Calu3 (cell line): ENCODE measurements at places on chromosomes 3 and 15. TPM values are rescaled to one million over a fixed set of nuclear protein-coding genes. Genes with fewer than 3 reads are reported as not detected.
A peak's percentile ranks its signal among the peaks of the same experiment; 100 is the strongest.

Gene CKMT1A
- total RNA-seq = 0.66 and 1.2 TPM in 2 replicates

Gene ACSBG1
- 0.45 and 0.49 TPM in 2 replicates for total RNA-seq

Gene CPEB1
- total RNA-seq = 5.3 and 7.6 TPM in 2 replicates

Gene CERS3
- total RNA-seq = 0.42 and 0.61 TPM in 2 replicates

Gene GABRR3
- total RNA-seq = not detected in 2 replicates

Gene PP2D1
- total RNA-seq = not detected in 2 replicates

DNA sequence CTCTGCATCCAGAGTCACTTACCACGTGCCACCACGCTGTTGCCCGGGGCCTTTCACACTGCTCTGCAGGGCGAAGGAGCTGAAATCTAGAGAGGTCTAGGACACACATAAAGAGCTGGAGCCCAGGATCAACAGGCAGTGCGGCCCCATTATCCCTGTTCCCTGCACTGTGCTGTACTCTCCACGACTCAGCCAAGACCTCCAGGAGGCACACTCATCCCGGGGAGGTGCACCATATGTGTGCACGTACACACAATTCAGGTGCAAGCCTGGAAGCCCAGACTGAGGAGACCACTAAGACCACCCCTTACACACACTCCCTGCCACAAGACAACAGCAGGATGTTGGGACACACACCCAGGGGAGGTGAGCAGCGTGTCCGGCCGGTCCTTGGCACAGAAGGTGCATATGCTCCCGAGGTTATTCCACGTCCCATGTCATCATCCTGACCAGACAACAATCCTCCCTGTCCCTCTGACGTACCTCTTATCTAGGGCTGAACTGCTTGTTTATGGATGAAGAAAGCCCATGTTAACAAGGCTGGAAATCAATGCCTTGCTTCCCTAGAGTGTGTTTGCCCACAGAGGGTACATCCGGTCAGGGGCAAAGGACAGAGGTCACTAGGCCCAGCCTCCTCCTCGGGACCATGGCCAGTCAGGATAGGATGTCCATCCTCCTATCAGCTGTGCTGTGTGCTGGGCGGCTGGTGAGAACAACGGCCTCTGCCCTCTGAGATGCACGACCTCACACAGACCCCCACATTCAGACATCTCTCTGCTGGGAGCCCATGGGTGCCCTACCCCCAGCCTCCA, 16.1 kb downstream of the KLF15 start:
- peak; percentile 0 for DNase-seq

GRCh38 chr15:55196458-55197361, at the start of gene RSL24D1:
Gene RSL24D1, minus strand, starts transcription at chr15:55196941. Its CDS starts 51 bp downstream, at chr15:55196890.
- DNase-seq = peak; percentile 96

DNA sequence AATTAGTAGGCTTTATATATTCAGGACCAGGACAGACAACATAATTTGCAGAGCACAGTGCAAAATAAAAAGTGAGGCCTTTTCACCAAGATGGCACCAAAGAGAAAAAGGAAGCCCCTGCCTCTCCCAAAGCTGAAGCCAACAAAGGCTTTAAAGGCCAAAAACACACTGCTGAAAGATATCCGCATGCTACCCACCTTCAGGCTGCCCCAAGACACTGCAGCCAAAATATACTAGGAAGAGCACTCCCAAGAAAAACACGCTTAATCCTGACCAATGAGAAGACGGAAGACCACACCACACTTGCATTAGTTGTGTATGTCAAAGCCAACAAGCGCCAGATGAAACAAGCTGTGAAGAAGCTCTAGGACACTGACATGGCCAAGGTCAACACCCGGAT, 38.0 kb downstream of the PIK3CB start:
- no peak for DNase-seq

DNA sequence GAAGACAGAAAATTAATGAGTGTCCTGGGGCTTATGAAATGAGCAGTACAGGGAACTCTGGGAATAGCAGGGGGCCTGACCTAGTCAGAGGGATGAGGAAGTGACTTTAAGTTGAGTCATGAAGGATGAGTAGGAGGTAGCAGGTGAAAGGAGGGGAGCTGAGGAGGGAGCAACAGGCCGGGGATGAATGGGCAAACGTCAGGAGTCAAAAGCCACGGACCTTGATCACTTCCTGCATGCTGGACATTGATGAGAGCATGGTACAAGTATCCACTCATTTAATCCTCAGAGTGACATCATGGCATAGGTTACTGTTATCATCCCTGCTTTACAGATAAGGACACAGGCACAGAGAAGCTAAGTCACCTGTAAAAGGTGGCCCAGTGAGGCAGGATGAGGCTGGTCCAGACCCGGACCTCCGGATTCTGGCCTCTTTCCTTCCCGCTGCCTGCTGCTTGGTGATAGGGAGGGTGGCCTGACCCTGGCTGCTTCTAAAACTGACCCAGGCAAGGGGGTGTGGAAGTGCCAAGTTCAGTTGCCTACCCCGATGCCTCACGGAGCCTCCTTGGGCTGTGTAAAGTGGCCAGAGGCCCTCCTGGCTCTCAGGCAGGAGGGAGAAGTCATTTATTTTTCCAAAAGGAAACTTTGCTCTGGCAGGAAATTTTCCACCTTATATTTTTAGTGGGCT, 7.6 kb downstream of the CORO2B start:
- peak; percentile 41 for DNase-seq

DNA sequence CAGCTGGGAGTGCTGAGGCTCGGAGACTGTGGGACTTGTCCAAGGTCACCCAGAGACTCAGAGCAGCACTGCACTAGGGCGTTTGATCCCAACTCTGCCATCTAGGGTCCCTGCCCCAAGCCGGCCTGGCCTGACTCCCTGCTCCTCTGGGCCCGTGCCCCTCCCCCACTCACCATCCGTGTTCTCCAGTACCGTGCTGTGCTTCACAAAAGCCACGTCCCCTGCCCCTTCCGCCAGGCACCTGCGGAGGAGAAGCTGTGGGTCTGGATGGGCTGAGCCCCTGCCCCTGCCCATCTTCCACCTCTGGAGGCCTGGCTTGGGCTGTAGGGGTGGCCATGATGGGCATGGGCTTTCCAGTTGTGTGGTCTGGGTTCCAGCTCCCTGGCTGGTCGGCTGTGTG, 8.4 kb downstream of the MELTF start:
- DNase-seq = no peak

- no peak for DNase-seq
Observed at GRCh38 chr3:126371096-126371705, 14.0 kb upstream of the KLF15 start.

GRCh38 chr3:51401735-51402134, 10.7 kb downstream of the RBM15B start:
- no peak for DNase-seq

DNA sequence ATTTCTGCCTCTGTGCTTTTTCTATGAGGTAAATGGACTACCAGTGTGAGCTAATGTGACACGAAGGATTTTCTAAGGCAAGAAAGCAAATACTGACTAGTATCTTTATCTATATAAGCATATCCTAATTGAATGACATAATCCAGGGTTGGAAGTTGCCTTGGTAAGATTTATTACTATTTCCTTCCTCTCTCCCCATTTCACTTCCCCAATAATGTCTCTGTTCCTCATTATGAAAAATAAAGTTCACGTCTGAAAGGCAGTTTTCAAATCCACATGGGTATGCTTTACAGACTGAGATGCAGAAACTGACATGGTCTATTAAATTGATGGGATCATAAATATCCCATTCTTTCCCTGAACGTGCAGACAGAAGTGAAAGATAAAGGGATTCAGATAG, 86.0 kb downstream of the DTWD1 start:
- DNase-seq = no peak

GRCh38 chr15:32787949-32788348, 70.1 kb downstream of the GREM1 start:
- no peak for DNase-seq

DNA sequence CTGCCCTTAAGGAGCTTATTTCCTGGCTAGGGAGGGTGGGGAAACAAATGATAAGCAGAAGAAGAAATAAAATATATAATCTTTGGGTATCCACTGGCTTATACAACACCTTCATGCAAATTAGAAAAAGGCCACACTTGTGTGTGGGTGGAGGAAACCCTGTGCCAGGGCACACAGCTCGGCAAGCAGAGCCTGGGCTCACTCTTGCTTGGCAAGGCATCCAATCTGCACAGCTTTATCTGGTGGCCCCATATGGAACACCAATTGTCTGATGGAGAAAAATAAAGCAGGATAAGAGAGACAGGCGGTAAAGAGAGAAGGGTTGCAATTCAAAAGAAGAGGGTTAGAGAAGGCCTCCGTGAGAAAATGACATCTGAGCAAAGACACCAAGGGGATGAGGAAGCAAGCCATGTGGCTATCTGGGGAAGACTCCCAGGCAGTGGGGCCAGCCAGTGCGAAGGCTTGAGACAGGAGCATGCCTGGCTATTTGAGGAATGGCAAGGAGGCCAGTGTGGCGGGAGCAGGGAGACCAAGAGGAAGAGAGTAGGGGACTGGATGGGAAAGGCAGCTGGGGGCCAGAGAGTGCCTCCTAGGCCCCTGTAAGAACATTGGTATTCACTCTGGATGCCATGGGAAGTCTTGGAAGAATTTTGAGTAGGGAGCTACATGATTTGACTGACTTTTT, 22.5 kb upstream of the VPS8 start:
- DNase-seq = no peak

DNA sequence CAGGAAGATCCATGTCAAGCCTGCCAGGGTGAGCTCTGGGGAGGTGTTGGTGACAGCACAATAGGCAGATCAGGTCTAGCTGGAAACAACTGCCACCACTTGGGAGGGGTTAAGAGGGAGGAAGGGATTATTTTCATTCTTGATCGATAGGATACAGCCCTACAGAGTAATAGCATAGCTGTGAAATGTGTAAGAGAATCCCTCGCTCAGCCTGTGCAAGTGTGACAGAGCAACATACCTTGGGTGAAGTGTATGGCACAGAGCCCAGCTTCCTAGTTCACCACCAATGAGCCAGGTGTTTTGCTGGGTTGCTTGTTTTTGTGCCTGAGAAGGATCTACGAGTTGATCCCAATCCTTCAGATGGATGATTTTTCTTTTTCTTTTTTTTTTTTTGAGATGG, 9.2 kb upstream of the DCUN1D1 start:
- DNase-seq = peak; percentile 40

GRCh38 chr15:74830868-74831267, 4.4 kb downstream of the CPLX3 start:
- DNase-seq = no peak

GRCh38 chr3:113532698-113533533, 561 bp downstream of the SIDT1 start:
- DNase-seq = no peak

- DNase-seq = peak; percentile 82
Observed at GRCh38 chr15:55108858-55109518, 87.8 kb downstream of the RSL24D1 start.

DNA sequence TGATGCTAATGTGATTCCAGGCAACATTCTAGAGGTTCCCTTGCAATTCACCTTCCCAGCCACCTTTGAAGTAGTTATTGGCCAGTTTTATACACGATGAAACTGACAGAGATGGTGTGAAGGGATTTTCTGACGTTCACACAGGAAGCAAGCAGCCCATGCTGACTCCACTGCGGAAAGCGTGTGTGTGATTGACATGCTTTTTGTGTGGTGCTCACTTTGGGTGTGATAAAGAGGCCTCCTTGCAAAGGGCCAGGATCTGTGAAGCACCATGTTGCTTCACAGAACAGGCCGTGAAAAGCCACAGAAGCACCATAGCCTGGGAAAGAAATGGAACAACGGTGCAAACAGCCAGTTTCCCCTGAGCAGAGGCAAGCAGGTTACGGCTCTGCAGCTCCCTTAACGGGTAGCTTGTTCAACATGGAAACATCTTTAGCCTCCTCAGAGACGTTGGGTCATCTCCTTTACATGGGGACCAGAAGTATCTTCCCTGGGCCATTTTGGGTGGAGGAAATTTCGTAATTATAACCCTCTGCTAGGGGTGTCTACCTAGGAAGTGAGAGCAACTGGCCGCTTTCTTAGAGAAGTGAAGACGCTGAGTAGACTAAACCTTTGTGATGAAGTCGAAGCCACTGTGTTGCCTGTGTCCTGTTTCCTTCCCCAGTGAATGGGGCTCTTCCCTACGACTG, 108.5 kb downstream of the APBA2 start:
- no peak for DNase-seq
